Activated CD4-positive, alpha-beta memory T cell treated with anti-CD3 and anti-CD28 coated beads, Interleukin-2, amount 10 ng/mL, durations not matched to agents 7 days and 5 days (primary cell): ENCODE measurements at places on chromosomes 6 and 20.

- no peak for DNase-seq
Measured at GRCh38 chr6:118280210-118280609, 267.9 kb upstream of the PLN start.

DNA sequence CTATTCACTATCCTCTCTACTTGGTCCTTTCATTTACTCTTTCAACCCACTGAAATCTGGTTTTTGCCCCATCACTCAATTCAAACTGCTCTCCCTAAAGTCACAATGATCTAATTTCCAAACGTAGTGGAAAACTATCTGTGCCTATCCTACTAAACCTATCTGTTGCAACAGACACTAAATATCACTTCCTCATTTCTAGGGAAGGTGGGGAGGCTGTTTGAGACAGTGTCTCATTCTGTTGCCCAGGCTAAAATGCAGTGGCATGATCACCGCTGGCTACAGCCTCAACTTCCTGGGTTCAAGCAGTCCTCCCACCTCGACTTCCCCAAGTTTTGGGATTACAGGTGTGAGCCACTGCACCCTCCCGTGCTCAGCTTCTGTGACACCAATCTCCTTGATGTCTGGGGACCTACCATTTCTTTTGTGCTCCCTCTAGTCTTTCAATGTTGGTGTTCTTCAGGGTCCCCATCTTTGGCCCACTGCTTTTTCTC, 8.8 kb downstream of the RANBP9 start:
- DNase-seq = no peak

GRCh38 chr20:12874933-12875332, 133.8 kb upstream of the SPTLC3 start:
- DNase-seq = no peak

GRCh38 chr6:158783851-158784250, 35.3 kb downstream of the EZR start:
- DNase-seq = no peak

GRCh38 chr6:17423026-17423425, 29.6 kb downstream of the CAP2 start:
- DNase-seq = no peak

- DNase-seq = no peak
Measured at GRCh38 chr20:7272512-7272911, 505.0 kb downstream of the BMP2 start.

DNA sequence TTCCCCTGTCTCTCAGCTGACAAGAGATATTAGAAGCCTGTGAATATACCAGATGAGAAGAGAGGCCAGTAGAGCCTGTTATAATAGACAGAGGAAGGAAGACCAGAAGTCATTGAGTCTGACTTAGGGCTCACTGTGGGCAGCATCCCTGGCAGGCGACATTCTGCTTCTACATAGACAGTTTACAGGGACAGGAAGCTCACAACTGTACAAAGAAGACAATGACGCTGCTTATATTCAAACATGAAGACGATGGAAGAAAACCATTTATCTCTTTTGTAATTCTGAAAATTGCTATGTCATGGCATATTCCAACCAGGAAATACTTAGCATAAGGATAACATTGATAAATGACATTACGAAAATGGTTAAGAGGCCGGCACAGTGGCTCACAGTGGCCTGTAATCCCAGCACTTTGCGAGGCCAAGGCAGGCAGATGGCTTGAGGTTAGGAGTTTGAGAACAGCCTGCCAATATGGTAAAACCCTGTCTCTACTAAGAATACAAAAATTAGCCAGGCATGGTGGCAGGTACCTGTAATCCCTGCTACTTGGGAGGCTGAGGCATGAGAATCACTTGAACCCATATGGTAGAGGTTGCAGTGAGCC, 170.9 kb downstream of the UBE3D start:
- DNase-seq = no peak

GRCh38 chr6:44179072-44179536, 20.5 kb downstream of the CAPN11 start:
- no peak for DNase-seq

DNA sequence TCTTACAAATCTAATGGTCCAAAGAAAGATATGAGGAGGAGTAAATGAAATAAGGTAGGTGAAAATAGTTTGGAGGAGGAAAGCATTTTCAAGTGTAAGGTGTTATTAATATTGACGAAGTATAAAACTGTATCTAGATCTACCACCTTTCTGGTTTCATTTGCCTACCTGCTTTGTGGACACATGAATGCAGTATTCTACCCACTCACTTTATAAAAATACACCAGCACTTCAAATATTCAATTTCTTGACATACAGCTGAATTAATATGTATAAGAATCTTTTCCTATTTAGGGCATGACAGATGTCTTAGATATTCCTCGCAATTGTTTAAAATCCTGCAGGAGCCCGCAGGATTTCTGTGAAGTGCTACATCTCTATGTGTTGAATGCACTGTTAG, 108.0 kb downstream of the BCAS1 start:
- no peak for DNase-seq

GRCh38 chr20:48819821-48820648, 7.8 kb downstream of the PREX1 start:
- no peak for DNase-seq

GRCh38 chr20:12847872-12848271, 160.9 kb upstream of the SPTLC3 start:
- no peak for DNase-seq

DNA sequence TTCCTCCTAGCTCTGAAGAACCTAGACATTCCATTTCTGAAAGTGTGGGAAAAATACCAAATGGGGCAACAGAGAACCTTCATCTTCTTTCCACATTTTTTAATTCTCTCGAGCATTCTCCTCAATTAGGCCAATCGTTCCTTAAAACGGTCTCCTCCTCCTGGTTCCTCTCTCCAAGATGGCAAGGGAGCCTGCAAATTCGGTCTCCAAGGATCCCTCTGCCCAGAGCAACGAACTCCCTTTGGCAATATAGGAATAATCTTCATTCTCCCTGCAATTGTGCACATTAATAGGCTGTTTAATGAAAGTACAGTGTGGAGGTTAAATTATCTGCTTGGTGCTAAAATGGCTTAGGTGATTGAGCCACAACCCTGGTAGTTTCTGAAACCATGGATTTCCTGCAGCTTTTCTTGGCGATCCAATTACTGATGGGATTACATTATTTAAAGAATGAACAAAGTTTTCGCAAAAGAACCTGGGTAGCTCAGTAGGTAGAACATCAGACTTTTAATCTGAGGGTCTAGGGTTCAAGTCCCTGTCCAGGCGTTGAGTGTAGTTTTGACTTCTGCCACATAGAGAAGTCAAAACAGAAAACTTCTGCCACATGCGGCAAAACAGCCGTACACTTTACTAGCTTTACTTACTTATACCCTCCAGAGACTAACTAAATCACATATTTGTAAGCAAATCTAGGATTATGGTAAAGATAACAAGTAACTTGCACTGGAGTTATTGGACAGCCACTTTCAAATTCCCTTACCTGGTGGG, 102.9 kb upstream of the ZNF184 start:
- DNase-seq = no peak

- peak; percentile 54 for DNase-seq
Measured at GRCh38 chr20:38870733-38871559, 55.3 kb upstream of the FAM83D start.

DNA sequence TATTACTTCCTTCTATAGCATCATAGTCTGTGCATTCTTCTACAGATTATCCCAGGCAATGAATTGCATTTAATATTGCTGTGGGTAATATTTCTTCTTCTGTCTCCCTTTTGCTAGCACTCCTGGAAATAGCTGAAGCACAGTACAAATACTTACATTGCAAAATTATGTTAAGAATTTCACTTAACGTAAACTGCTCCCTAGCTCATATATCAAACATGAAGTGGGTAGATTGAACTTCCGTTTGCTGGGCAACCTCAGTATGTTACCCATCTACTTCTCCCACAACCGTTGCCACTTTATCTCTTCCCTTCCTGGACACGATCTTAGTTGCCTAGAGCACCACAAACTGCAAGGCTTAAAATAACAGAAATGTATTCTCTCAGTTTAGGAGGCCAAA, 963.3 kb downstream of the KIF16B start:
- DNase-seq = no peak

DNA sequence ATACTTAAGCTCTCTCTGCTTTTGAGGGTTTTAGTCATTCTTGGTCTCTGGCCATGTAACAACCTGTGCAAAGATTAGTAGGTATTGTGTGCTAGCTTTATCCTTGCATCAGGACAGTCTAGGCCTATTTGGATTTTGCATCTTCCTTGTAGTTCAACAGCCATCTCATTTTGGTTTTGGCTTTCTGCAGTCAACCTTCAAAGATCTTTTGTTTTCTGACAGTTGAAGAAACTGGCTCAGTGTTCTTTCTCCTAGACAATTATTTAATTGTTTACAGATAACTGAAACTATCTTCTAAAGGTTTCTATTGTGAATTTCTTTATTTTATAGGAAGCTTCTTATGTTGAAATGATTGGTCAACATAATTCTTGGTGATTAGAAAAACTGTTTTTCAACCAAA, 307.5 kb downstream of the CDKAL1 start:
- DNase-seq = no peak

- peak; percentile 71 for DNase-seq
Measured at GRCh38 chr20:62921119-62921687, 5.1 kb downstream of the DIDO1 start.

DNA sequence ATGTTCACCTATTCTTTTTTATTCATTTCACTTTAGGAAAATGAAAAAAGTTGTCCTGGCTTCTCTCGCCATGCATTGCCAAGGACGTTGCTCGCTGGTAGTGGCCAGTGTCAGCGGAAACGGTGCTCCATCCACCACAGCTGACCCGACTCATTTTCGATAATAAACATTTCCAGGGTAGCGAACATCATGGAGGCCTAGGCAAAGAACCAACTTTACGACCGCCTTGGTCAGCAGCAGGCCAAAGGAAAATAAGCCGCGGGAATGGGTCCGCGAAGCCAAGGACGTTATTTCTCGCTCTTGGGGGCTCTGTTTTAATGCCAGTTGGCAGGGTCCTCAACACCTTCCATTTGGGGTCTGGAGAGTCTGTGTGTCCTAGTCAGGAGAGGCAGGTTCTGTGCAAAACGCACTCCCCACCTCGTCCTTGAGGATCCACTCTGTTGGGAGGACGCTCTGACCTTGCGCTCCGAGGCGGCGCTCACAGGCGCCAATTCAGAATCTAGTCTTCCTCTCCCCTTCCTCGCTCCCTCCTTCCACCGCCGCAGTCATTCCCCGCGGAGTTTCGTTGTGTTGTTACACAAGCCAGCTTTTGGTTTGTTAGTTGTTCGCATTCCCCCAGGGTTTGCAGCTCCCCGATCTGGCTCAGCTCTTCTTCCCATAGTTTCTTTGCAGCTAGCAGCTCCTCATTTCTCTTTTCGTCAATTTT, 4.1 kb upstream of the PAX1 start:
- no peak for DNase-seq

DNA sequence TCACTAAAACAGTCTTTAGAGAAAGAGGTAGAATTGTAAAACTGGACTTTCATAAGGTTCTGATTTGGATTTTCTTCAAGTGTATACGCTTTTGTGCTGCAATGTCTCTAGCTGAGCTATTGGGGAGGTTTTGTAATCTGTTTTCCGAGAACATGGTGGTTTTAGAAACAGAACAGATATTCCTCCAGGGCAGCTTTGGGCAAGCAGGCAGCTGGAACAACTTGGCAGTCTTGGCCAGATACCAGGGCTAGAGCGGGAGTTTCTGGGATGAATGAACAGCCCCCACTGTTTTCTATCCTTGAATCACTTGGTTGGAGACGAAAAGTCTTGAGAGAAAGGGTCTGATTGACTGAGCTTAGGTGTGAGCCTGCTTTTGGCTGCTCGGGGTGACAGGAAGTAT, 17.1 kb upstream of the ARMC2 start:
- no peak for DNase-seq

GRCh38 chr20:49637046-49637637, 69.2 kb upstream of the PTGIS start:
- no peak for DNase-seq

- DNase-seq = no peak
Measured at GRCh38 chr6:165880686-165881085, 217.6 kb upstream of the PDE10A start.

DNA sequence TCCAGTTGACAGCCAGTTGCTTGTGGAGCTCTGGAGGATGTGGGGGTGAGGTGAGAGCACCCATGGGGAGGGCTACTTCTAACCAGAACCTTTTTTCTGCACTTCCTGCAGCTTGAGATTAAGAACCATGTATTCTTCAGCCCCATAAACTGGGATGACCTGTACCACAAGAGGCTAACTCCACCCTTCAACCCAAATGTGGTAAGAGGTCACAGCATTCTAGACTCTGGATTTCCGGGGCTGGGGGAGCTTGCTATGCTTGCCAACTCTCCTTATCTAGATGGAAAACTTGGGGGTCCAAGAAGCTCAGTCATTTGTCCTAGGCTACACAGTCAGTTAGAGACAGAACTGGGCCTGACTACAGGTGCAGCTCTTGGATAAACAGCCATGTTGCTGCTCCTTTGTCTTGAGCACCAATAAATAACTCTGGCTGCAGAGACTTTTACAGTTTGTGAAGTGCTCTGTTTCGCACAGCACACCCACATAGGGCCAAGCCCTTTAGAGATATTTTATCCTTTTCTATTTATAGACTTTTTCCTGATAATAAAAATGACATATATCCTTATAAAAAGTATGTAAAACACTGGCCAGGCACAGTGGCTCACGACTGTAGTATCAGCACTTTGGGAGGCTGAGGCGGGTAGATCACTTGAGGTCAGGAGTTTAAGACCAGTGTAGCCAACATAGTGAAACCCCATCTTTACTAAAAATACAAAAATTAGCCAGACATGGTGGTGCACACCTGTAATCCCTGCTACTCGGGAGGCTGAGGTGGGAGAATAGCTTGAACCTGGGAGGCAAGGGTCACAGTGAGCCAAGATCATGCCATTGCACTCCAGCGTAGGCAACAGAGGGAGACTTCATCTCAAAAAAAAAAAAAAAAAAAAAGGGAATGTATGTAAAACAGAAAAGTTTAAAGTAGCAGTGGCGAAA, 10.6 kb upstream of the IFT52 start:
- no peak for DNase-seq

DNA sequence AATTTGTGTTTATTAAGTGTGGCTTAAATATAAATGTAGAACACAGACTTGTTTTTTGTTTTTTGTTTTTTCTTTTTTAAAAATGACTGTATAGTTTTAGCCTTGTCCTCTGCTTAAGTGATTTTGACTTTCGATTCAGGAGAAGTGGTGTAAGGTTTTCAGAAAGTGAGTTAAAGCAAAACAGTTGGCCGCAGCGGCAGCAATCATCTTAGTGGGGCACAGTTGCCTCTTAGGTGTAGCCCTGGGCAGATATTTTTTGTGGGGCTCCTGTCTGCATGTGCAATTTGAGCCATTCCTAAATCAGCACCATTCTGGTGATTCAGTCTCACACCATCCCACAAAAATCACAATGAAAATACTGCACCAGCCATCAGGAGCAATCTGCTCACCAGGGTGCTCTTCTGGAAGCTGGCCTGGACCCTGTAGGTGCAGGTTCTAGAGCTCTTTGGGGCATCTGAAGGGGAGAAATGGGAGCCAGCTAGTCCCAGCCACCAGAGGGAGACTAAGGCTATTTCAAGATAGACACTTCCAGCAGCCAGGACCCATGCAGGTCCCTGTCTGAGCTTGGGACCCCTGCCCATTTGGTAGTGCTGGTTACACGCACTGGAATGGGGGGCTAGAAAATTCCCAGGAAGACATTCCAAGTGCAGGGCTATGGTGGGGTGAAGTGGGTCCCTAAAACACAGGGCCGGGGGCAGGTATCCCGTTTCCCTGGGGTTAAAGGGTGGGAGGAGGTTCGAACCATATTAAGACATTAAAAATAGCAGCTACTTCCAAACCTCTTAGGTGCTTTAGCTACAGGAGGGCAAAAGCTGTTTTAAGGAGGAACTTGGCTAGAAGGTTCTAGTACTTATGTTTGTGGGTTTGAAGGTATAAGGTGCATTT, 156.6 kb downstream of the NFATC2 start:
- peak; percentile 49 for DNase-seq

GRCh38 chr6:41896281-41896680, 1.1 kb upstream of the USP49 start:
- no peak for DNase-seq
